Activated CD8-positive, alpha-beta memory T cell treated with anti-CD3 and anti-CD28 coated beads for 48 hours (primary cell): ENCODE measurements at places on chromosomes 3 and 15.

- DNase-seq: no peak
These were observed 64.9 kb downstream of the PLSCR2 start for GRCh38 chr3:146404436-146404835.

- no peak for DNase-seq
These were observed 18.0 kb downstream of the MTMR10 start for GRCh38 chr15:30973379-30973778.

- no peak for DNase-seq
These were observed 207.1 kb downstream of the KCNMB2 start for GRCh38 chr3:178743297-178743696.

- no peak for DNase-seq
These were observed 39.1 kb downstream of the ABHD5 start for GRCh38 chr3:43729707-43730414.

GRCh38 chr15:81410318-81410753, 36.3 kb upstream of the TMC3 start:
- DNase-seq: no peak

- DNase-seq: no peak
These were observed 62.9 kb upstream of the PTX3 start for GRCh38 chr3:157373783-157374182.

GRCh38 chr3:179957264-179957845, 79.4 kb downstream of the PEX5L start:
- DNase-seq: no peak

- DNase-seq: no peak
These were observed 6.6 kb downstream of the HTR3C start for GRCh38 chr3:184059424-184059823.

GRCh38 chr3:142802891-142803290, 79.1 kb downstream of the TRPC1 start:
- no peak for DNase-seq

- DNase-seq: no peak
These were observed 110.2 kb downstream of the LRTM1 start for GRCh38 chr3:54817628-54818027.

DNA sequence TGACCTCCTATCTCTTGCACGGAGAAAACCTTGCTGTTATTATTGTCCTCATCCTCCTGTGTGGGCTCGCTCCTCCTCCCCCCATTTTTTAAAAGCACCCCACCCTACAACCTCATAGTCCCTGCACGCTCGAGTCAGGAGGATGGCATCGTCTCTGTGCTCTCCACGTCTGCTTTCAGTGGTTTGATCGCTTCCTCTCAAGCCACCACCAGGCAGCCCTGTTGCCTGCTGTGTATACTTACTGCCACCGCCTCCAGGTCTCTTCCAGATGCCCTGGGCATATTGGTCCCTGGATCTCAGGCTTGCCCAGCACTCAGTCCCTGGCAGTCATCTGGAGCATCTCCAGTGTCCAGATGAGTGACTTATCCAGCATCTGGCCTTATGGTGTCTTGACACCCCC, 42.1 kb upstream of the GCNT3 start:
- no peak for DNase-seq
